ENCODE measurements at places on chromosomes 4 and X. TPM values are rescaled to one million over a fixed set of nuclear protein-coding genes. Genes with fewer than 3 reads are reported as not detected.

The SHROOM3 gene
- polyA plus RNA-seq, result 28.6 TPM

The PABPC1L2B gene
- not detected for polyA plus RNA-seq

The KIT gene
- 20.1 TPM for polyA plus RNA-seq

The ZBED1 gene
- 40.9 TPM for polyA plus RNA-seq

The COX7B2 gene
- not detected for polyA plus RNA-seq

The NLRP2B gene
- 0.12 TPM for polyA plus RNA-seq

The MRPL1 gene
- polyA plus RNA-seq, result 62.4 TPM

The MANBA gene
- polyA plus RNA-seq, result 23.9 TPM

The SPIN2B gene
- 20.6 TPM for polyA plus RNA-seq

The DUX4 gene
- polyA plus RNA-seq, result not detected

The LARP1B gene
- 25.8 TPM for polyA plus RNA-seq

The DUSP21 gene
- polyA plus RNA-seq, result not detected

The IRF2 gene
- 28.9 TPM for polyA plus RNA-seq

The C4orf54 gene
- polyA plus RNA-seq, result 1.1 TPM
